ENCODE measurements at places on chromosomes 6 and 20. TPM values are rescaled to one million over a fixed set of nuclear protein-coding genes. Genes with fewer than 3 reads are reported as not detected.

GRCh38 chr20:20020908-20021307 is 3.7 kb downstream of the NAA20 start:
- no peak for DNase-seq

- no peak for DNase-seq
Measured at GRCh38 chr20:10356628-10357027, 77.4 kb downstream of the MKKS start.

GRCh38 chr6:128632131-128632530 is 111.7 kb upstream of the PTPRK start:
- DNase-seq, result no peak

DNA sequence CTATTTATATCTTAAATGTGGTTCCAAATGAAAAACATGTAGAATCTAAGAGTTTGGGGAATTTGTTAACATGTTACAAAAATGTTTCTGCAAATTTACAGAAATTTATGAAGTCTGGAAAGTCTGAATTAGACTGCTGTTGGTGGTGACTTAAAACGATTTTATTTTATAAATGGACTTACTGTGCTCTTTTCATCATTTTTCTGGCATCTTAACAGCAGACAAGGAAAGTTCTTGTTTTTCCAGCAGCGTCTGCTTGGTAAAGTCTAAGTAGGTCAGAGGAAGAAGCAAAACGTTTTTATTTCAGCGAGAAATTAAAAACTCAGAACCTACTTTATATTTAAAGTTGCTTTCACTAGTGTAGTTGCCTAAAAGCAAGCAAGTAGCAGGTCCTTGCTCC is 48.6 kb upstream of the COL9A1 start:
- no peak for DNase-seq

GRCh38 chr6:88662163-88662580 is 301.2 kb downstream of the RNGTT start:
- DNase-seq, result no peak

GRCh38 chr20:20956513-20956931 is 149.6 kb downstream of the LINC00237 start:
- DNase-seq, result no peak

DNA sequence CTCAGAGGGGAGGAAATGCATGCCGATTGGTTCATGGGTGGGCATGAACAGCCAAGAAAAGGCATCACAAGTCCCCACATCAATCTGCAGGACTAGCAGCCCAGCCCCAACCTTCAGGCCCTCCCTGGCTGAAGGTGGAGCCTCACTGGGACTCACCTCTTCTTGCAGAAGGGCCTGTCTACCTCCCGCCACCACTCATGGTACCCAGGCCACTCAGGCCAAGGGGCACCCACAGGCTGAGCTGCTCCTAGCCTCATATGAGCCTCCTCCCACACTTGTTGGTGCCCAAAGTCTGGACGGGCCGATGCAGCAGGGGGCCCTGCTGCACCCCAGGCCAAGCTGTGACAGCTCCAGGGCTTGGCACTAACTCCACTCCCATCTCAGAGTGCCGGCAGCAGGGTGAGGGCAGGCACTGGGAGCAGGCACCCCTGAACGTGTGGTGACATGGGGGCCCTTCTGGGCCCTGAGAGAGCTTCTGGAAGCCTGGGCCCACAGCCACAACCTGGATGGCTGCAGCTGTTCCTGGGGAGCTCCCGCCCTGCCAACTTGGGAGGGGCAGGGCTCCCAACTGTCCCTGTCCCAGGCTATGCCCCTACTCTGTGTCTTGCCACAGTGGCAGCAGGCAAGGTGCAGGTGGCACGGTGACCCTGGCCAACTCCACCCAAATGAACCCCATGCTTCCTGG is 13.7 kb upstream of the FUT9 start:
- no peak for DNase-seq

GRCh38 chr6:2185466-2185865 is 59.9 kb downstream of the GMDS start:
- no peak for DNase-seq

The CLPSL1 gene
- total RNA-seq, result not detected

GRCh38 chr6:118897386-118897785 is 3.4 kb downstream of the ASF1A start:
- DNase-seq, result no peak

- no peak for DNase-seq
Measured at GRCh38 chr6:121460170-121460569, 24.7 kb downstream of the GJA1 start.

DNA sequence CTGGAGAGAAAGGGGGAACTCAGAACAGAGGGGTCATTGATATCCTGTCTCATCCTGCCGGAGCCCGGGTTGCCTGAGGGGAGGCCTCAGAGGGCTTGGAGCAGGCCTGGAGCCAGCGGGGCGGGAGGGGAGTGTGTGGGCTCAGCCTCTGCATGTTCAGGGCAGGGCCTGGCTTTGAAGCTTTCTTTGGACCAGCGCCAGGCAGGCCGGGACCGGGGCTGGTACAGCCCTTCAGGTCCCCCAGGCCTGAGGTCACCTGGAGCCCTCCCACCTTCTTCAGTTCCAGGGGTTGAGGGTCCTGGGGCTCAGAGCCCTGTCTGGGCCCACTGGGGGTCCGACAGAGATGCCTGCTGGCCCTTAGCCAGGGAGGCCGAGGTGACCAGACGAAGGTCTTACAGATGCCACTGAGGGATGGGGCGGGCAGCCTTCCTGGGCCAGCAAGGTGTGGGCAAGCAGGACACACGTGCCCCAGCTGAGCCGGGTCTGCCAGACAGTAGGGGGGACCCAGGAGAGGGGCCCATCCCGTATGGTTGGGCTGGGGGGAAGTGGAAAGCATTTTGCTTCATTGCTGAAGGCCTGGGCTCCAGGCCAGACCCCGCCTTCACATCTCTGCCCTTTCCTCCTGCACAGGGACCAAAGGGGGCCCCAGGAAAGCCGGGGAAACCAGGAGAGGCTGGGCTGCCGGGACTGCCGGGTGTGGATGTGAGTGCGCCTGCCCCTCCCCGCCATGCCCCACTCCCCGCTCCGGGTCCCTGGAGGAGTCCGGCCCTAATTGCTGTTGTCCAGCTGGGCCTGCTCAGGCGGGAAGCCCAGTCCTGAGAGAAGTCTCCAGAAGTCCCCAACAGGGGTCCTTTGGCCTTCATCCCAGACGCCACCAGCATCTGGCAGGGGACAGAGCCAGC is 2.0 kb downstream of the COL9A3 start:
- DNase-seq, result no peak

The PRELID3B gene
- total RNA-seq, result 41.4 TPM

- no peak for DNase-seq
Measured at GRCh38 chr6:100664274-100665040, 199.7 kb upstream of the SIM1 start.

DNA sequence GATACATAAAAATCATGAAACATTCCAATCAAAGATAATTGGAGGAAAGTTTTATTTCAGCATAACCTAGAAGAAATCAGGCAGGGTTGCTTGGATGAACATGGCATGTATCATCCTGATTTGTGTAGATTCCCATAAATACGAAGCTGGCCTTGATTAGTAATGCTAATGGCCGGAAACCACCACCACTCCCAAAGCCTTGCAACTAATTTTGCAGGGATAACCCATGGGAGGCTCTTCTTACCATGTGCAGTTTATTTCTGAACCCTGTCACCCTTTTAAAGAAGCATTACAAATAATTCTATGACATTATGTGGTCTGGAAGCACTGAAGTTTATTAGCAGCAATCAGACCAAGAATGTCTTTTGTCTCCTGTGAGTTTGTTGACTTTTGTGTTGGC is 80.8 kb downstream of the AIG1 start:
- DNase-seq, result no peak

DNA sequence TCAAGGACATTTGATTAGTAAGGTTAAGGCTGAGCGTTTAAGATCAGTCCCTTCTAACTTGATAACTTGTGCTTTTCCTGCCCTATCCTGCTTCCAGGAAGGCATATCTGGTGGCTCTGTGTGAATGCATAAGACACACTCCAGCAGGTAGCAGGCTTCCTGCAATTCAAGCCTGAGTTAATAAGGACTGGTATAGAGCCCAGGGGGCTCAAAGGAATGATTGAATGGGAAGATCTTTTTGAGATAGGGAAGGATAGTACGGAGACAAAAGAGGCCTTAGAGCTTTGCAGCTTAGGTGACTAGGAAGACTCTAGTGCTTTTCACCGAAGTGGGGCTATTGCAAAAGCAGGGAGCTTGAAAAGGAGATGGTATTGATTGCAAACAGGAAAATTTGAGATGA is 307.1 kb downstream of the GRIK2 start:
- DNase-seq, result no peak

- DNase-seq, result no peak
Measured at GRCh38 chr20:10837901-10838300, 164.1 kb upstream of the JAG1 start.

GRCh38 chr6:47090881-47091280 is 48.7 kb upstream of the ADGRF1 start:
- DNase-seq, result no peak

The EPB41L2 gene
- 54.1 TPM for total RNA-seq

The RIMS4 gene
- total RNA-seq, result 0.27 TPM

DNA sequence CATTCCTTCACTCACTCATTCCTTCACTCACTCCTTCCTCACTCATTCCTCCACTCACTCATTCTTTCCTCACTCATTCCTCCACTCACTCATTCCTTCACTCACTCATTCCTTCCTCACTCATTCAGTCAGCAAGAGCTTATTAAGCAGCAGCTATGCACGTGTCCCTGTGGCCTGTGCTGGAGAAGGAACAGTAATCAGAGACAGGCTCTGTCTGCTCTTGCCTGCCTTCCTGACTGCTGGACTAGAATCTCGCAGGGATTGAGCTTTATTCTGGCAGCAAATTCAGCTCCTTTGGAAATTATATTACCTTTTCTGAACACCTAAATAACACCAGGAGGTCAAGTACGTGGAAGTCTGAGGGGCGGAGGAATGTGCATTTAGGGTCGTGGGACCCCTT is 138.9 kb upstream of the AGPAT4 start:
- no peak for DNase-seq

DNA sequence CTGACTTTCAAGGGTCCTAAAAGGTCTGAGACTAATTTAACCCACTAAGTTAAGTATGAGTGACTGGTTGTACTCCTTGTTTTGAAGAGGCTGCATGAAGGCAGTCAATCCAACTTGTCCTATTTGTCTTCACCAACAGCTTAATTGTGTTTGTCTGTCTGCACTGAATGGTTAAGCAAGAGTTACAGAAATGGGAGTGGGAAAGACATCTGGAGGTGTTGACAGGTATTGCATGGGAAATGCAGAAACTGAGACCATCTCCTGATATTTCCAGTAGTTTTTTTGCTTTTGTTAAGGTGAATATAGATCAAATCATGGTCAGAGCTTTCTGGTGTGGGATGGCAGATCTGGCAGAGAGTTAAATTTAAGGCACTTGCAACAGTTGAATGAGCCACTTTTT is 6.5 kb downstream of the FUT9 start:
- no peak for DNase-seq

The ZNF831 gene
- total RNA-seq, result 0.05 TPM

- DNase-seq, result no peak
Measured at GRCh38 chr6:115441651-115442050, 619.0 kb downstream of the FRK start.

The KIF16B gene
- total RNA-seq, result 19.7 TPM

- DNase-seq, result no peak
Measured at GRCh38 chr6:56856036-56856580, 98.8 kb upstream of the BEND6 start.

The TNFRSF21 gene
- 3.5 TPM for total RNA-seq

GRCh38 chr6:23589811-23590210 is 536.2 kb upstream of the NRSN1 start:
- DNase-seq, result no peak

GRCh38 chr20:12203981-12204380 is 286.3 kb downstream of the BTBD3 start:
- DNase-seq, result no peak

DNA sequence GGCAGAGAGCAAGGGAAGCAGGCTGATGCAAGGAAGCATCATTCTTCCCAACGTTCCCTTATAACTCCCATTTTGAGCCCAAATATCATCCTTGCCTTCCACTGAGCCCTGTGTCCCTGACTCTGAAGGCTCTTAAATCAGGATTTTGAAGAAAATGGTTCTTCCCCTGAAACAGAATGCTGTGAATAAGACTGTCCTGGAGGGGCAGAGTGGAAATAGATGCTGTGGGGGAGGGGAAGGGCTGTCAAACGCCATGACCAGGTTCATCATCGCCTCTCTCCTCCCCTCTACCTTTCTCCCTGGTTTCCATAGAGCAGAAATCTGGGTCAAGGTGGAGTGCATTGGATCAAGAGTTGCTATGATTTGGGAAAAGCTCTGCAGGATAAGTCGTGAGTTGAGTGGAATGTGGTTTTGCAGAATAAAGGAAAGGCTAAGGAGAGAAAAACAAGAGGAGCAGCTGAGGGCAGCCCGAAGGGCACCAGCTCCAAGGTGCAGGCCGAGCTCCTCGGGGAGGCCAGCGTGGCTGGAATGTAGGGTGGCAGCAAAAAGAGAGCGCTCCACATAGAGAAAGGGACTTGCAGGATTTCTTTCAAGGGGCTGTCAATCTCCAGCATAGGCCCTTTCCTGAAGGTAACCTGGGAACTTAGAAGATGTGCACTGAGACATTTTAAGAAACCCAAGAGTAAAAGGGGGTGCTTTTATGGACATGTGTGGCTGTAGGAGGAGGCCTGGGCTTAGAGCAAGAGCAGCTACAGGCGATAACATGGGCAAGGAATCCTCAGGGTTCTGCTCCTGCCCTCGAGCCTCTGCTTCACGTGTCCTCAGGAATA is 120.8 kb upstream of the CDYL start:
- DNase-seq, result no peak

GRCh38 chr6:52186480-52186879 is 305 bp downstream of the IL17A start:
- DNase-seq, result no peak

DNA sequence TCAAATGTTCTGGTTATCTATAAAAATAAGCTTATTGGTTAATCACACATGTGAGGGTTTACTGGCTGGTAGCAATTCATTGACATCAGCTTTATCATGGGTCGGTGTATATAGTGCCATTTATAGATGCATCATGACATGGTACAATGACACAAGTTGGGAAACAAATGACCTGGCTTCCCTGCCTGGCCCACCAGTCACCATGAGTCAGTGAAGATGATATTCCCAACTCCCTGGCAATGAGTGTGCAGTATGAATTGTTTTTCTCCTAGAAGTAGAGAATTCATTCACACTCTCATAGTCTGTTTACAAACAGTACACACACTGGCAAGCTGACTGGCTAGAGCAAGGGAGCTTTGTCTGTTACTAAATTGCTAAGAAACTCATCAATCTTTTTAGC is 37.2 kb upstream of the CALHM6 start:
- DNase-seq, result no peak

DNA sequence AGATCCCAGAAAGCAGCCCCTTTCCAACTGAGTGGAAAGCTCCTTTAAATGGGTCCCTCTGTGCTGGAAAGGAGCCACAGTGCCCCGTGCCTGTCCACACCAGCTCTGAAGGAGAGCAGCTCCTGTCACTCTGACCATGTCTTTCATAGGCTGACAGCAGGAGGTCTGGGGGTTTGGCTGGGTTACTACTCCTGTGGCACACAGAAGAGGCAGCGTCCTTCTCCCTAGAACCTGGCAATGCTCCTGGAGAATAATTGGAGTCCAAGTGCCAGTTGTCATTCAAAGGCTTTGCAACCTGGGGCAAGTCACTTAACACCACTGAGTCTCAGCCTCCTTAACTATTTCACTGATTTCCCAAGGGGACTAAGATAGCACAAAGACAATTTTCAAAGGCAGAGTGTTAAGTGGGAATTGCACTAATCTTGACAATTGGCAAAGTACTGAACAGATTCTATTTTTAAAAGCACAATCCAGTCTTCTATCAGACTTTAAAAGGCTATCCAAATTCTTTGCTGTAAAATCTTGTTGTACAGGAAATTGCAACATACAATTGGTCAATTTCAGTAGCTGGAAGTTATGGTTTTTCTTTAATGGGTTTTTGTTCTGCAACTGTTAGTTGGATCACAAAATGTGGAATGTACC is 457.2 kb downstream of the KIF16B start:
- DNase-seq, result no peak

The PACRG gene
- 14.1 TPM for total RNA-seq
